Fibroblast of skin of left biceps (primary cell): ENCODE measurements at places on chromosomes 12 and 14.

- DNase-seq, result no peak
Measured at GRCh38 chr12:94634717-94635116, 15.6 kb downstream of the TMCC3 start.

- DNase-seq, result no peak
Measured at GRCh38 chr12:30748147-30748546, 6.6 kb downstream of the CAPRIN2 start.

- no peak for DNase-seq
Measured at GRCh38 chr12:13368431-13368830, 171.9 kb downstream of the EMP1 start.

- no peak for DNase-seq
Measured at GRCh38 chr14:51094282-51094821, 553 bp downstream of the TRIM9 start.

GRCh38 chr12:115364921-115365320, 680.9 kb upstream of the TBX3 start:
- no peak for DNase-seq
